ENCODE measurements at places on chromosomes 2 and 18.

- no peak for DNase-seq
These were observed 62.6 kb downstream of the CIB4 start for GRCh38 chr2:26578581-26578980.

DNA sequence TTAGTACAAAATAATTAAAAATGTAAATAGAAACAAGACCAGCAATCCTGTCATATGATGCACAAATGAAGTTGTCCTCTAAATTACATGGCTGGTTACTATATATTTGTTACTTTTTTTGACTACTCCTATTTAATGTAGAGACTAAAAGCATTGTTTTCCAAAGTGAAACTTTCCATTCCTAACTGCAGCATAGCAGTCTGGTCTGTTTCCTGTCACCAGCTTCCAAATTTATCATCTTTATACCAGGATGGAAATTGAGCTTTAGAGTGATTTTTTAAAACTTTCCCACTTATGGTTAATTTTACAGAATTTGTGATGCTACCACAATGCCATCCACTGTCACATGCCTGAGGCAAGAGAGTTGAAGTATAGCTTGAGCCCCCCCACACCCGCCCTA lies 33.5 kb upstream of the RAB27B start:
- no peak for DNase-seq

DNA sequence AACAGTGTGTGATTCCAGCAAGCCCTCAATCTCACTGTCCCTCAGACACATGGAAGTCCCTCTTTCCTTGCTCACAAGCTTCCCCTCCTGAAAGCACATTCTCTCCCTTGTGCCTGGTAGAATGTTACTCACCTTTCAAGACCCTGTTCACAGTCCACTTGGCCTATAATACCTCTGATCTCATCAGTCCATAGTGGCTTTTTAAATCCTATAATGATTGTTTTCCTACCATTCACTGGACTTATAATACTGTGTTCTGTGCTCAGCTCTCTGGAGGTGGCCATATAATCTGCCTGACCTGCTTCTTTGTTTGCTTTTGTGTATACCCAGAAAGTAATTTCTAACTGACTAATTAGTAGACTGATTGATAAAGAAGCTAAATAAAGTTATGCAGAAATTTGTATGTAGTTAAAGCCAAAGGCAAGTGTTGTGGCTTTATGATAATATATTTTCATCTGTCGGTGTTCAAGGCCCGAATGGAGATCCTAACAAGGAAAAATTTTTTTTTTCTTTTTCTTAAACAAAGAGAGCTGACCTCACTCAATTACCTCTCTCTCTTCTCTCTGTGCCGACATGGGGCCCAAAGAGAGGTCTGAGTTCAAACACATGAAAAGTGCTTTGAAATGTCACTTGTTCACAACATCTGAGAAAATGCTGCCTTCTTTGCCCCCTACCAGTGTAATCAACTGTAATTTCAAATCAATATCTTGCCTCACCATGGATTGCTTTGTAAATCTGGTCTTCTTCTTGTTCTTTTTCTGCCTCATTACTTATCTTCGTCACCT lies 1033.0 kb upstream of the PIK3C3 start:
- DNase-seq, result no peak

GRCh38 chr2:232275670-232276069 lies 102.9 kb upstream of the ALPP start:
- DNase-seq, result no peak

GRCh38 chr2:160889439-160890170 lies 270.6 kb upstream of the TANK start:
- no peak for DNase-seq

GRCh38 chr2:190190507-190191162 lies 128.1 kb upstream of the MSTN start:
- no peak for DNase-seq

- DNase-seq, result peak; percentile 90
These were observed 210.3 kb upstream of the GCFC2 start for GRCh38 chr2:75920859-75921551.

DNA sequence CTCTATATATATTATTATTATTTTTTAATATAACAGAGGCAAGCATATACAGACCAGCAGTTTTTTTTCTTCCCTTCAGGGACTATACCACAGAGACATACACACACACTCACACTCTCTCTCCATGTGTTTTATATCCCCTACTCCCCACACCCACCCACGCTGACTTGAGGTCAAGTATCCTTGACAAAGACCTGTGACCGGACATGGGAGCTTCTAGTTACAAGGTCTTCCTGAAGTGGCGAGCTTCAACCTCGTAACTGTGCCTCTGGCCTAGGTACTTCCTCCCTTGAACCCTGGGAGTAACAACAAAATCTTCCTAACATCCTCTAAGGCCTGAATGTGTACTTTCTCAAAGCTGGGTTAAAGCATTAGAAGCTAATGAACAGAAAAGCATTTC lies 52.5 kb downstream of the POLR1A start:
- no peak for DNase-seq

DNA sequence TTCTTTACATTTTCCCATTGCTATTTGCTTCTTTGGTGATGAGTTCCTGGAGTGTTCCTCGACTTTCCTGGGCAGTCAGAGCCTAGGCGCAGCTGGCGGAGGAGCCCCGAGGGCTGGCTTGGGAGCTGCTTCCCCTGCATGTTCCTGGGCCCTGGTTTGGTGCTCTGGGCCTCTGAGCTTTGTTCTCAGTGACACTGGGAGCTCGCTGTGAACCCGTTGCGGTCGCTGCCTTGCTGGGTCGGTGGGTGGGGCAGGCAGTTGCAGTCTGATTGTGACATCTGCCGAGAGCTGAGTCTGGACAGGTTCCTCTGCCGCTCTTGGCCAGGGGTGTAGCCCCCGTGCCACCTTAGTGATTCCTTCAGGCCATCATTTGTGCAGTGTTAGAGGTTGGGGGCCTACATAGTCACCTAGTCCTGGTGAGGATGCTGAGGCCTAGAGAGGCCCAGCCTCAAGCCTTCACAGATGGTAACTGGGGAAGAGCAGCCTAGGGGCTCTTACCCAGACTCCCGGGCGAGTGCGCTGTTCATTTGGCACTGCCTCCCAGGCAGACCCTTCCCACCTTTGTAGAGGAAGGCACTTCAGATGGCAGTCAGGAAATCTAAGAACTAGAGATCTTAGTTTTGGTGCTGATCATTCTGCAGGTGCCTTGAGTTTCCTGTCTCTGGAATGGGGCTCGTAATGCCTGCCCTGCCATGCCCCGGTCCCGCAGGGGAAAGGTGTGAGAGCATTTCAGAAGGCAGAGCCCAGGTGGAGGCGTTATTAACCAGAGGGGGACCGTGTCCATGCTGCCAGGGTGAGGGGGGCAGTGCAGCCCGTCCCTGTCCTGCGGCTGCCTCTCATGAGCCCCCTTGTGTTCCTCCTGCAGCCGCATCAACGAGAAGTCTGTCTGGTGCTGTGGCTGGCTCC lies 8.4 kb downstream of the ASB1 start:
- DNase-seq, result no peak

DNA sequence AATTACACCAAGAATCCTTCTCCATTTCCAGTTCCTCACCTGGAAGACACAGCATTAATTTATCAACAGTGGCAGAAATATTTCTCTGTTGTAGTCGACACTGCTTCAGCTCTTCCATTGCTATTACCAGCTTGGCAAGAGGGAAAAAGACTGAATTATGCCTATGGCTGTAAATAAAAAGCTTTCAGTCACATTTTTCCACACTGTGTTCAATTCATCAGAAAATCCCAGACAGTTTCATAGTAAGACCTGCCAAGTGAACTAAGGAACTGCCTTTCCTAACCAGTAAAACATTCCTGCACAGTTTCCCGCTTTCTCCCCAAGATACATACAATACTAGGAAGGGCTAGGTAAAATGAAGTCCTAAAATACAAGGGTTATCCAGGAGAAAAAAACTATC lies 94.7 kb downstream of the EXOC6B start:
- DNase-seq, result no peak

GRCh38 chr2:26477911-26478253 lies at the start of gene OTOF:
TSS of gene OTOF (minus strand) at chr2:26478124.
- no peak for DNase-seq

- DNase-seq, result no peak
These were observed 292.2 kb upstream of the MC4R start for GRCh38 chr18:60664736-60665135.

GRCh38 chr2:169736902-169737301 lies 3.3 kb downstream of the KLHL23 start:
- no peak for DNase-seq

DNA sequence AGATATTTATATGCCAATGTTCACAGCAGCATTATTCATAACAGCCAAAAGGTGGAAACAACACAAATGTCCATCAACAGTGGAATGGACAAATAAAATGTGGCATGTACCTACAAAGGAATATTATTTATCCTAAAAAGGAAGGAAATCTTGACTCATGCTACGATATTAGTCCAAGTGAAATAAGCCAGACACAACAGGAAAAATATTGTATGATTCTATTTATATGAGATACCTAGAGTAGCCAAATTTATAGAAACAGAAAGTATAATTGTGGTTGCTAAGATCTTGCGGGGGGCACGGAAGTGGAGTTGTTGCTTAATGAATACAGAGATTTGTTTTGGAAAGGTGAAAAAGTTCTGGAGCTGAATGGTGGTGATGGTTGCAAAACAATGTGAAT lies 33.0 kb upstream of the CCDC150 start:
- no peak for DNase-seq

DNA sequence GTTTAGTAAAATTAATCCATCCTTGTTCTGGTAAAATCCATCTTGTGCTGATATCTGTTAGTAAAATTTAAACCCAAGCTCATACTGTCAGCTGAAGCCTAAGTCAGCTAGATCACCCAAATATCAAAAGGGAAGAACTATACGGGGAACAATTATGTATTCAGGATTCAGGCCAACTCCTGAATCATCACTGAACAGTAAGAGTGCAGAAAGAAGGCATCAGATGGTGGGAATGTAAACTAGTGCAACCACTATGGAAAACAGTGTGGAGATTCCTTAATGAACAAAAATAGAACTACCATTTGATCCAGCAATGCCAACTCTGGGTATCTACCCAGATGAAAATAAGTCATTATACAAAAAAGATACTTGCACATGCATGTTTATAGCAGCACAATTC lies 81.8 kb downstream of the RAPGEF4 start:
- DNase-seq, result no peak

DNA sequence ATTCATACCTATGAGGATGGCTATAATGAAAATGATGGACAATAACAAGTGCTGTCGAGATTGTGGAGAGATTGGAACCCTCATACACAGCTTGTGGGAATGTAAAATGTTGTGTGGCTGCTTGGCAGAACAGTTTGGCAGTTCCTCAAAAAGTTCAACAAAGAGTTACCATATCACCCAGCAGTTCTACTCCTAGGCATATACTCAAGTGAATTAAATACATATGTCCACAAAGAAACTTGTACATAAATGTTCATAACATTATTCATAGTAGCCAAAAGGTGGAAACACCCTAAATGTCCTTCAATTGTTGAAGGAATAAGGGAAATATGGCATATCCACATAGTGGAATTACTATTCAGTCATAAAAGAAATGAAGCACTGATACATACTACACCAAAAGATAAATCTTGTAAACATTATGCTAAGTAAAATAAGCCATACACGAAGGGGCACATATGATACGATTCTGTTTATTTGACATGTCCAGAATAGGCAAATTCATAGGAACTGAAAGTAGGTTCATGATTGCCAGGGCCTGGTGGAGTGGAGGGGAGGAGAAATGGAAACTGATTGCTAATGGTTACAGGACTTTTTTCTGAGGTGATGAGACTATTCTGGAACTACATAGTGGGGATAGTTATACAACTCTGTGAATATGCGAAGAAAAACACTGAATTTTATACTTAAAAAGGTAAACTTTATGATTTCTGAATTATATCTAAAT lies 92.1 kb downstream of the ADAM23 start:
- no peak for DNase-seq

DNA sequence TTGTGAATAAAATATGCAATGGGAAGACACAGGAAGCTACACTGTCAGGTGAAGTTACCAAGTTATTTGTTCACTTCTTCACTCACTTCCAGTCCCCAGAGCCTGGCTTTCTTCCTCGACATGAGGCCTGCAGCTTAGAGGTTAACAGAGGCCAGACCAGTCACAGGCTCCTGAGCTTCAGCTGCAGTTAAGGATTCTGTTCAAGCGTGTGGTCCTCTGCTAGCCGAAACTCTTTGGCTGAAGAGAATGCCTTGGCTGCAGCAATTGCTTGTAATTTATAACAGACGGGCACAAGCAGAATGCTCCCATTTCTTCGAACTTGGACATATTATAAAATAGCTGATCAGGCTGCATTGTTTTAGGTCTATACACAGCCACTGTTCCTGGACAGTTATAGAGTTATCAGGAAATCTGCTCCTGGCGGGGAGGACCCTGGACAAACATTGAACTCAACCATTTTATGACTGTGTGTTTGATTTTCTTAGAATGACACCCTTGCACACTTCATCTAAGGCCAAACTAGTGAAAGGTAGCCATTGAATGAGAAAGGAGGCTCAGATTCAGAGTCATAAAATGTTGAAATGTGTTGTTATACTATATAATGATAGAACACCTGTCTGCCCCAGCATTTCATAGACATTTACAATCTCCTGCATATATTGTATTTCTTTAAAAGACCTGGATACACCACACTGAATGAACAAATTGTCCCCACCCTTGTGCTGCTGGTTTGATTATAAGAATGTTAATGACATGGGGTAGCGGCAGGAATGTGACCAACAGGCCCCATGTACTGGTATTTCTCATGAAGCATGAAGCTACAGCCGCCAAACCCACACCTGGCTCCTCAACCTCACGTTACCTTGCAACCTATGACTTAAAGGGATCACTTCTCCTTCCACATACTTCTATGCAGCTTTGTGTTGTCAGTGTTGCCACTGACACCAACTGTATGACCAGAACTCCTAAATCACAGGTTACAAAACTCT lies 153.6 kb downstream of the TDRD15 start:
- no peak for DNase-seq

DNA sequence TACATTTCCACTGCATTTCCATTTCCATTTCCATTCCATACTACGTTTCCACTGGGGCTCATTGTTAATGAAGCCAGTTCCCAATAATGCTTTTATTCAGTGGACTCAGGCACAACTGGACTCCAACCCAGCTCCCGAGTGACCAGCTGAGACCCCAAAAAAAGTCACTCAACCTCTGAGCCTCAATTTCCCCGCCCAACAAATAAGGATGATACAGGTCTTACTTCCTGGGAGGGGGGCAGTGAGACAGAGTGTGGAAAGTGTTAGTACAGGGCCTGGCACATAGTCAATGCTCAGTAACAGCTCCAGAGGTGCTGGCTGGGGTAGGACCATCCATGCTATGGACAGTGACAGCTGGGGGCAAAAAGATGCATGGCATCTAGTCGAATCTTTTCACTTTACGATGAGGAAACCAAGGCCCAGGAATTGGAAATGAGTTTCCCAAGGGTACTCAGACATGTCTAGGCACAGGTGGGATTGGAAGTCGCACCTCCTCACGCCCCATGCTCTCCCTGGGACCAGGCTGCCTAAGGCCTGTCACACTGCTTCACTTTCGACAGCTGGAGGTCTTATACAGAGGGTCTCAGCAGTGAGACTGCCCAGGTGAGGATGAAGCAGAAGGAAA lies 226.5 kb downstream of the ANAPC1 start:
- no peak for DNase-seq

GRCh38 chr2:32118055-32118454 lies 47.6 kb upstream of the SLC30A6 start:
- DNase-seq, result no peak

- no peak for DNase-seq
These were observed 3.9 kb upstream of the FARP2 start for GRCh38 chr2:241352227-241352626.

GRCh38 chr18:2923464-2923863 lies 76.7 kb downstream of the EMILIN2 start:
- DNase-seq, result no peak
